ENCODE measurements at places on chromosomes 3 and 15. TPM values are rescaled to one million over a fixed set of nuclear protein-coding genes. Genes with fewer than 3 reads are reported as not detected.
A peak's percentile ranks its signal among the peaks of the same experiment; 100 is the strongest.

- H3K36me3 ChIP-seq, result no peaks in the 10 kb centered on the region
- no peak overlapping the region for H3K27ac ChIP-seq
- H3K27me3 ChIP-seq, result peaks cover 17% of the 10 kb centered on the region
- no peak overlapping the region for H3K4me3 ChIP-seq
Measured at GRCh38 chr15:75955720-75956119, 52.0 kb downstream of the FBXO22 start.

- no peaks in the 10 kb centered on the region for H3K36me3 ChIP-seq
- no peak overlapping the region for H3K27ac ChIP-seq
- H3K4me1 ChIP-seq, result no peaks in the 10 kb centered on the region
- no peak for DNase-seq
Measured at GRCh38 chr3:21573291-21573690, 177.7 kb downstream of the ZNF385D start.

DNA sequence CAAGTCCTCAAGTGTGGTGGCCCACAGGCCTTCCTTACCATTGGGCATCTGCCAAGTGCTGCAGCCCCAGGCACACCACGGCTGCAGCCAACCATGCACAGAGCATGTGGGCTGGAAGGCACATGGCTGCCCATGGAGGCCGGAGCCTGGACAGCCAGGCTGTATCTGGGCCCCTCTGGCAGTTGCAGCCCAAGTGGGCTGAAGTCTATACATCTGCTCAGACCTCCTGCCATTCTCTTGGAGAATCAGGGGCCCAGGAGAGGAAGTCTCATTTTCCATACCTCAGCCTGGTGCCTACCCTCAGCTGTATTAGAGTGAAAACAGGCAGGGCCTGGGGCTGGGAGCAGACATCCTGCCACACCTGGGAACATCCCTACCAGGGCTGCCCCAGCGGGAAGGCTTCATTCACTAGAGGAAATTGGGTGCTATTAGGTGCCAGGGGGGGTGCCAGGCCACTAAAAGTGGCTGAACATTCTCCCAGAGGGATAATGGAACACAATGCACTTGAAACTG is 48.0 kb upstream of the SLCO2A1 start:
- H3K27me3 ChIP-seq, result peaks cover 6% of the 10 kb centered on the region
- DNase-seq, result no peak
- H3K27ac ChIP-seq, result no peak overlapping the region
- no peak overlapping the region for H3K4me3 ChIP-seq
- H3K4me1 ChIP-seq, result no peaks in the 10 kb centered on the region

GRCh38 chr3:126543457-126544061 is 15.2 kb downstream of the C3orf22 start:
- DNase-seq, result no peak
- no peak overlapping the region for H3K27ac ChIP-seq
- H3K4me3 ChIP-seq, result no peak overlapping the region
- peaks cover 3% of the 10 kb centered on the region for H3K27me3 ChIP-seq
- H3K4me1 ChIP-seq, result no peaks in the 10 kb centered on the region

- H3K4me1 ChIP-seq, result no peaks in the 10 kb centered on the region
- no peak for DNase-seq
- no peak overlapping the region for H3K4me3 ChIP-seq
- peaks cover 7% of the 10 kb centered on the region for H3K36me3 ChIP-seq
Measured at GRCh38 chr15:99845009-99845408, 111.8 kb upstream of the LYSMD4 start.

GRCh38 chr3:111324151-111324550 is 217.8 kb upstream of the CD96 start:
- no peaks in the 10 kb centered on the region for H3K36me3 ChIP-seq
- no peaks in the 10 kb centered on the region for H3K27me3 ChIP-seq
- H3K4me1 ChIP-seq, result peaks cover 33% of the 10 kb centered on the region
- H3K27ac ChIP-seq, result peak overlapping the region; percentile 57

DNA sequence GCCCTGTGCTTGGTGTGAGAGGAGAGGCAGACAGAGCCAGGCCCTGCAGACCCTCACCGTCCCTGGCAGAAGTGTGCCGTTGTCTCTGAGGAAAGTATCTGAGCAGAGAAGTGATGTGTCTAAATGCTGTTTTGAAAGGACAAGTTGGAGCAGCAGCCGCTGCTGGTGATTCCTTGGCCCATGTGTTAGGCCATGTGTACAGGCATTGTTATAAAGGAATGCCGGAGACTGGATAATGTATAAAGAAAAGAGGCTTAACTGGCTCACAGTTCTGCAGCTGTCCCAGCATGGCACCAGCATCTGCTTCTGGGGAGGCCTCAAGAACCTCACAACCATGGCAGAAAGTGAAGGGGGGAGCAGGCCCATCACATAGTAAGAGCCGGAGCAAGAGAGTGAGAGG is 334.6 kb upstream of the ATP10A start:
- H3K36me3 ChIP-seq, result no peaks in the 10 kb centered on the region
- DNase-seq, result no peak
- peaks cover 2% of the 10 kb centered on the region for H3K27me3 ChIP-seq
- H3K4me1 ChIP-seq, result no peaks in the 10 kb centered on the region
- H3K4me3 ChIP-seq, result no peak overlapping the region

The PAQR9 gene
- not detected for polyA plus RNA-seq

The ONECUT1 gene
- polyA plus RNA-seq, result not detected

The DTX3L gene
- polyA plus RNA-seq, result 15.1 TPM

The MINAR1 gene
- not detected for polyA plus RNA-seq

Data from immature natural killer cell (primary cell).